NCI-H2081 treated with DMSO at 0.1 percent for 48 hours (cell line): ENCODE measurements at places on chromosomes 1 and 21.

GRCh38 chr1:221716713-221717484, 25.0 kb downstream of the DUSP10 start:
- no peak for DNase-seq

DNA sequence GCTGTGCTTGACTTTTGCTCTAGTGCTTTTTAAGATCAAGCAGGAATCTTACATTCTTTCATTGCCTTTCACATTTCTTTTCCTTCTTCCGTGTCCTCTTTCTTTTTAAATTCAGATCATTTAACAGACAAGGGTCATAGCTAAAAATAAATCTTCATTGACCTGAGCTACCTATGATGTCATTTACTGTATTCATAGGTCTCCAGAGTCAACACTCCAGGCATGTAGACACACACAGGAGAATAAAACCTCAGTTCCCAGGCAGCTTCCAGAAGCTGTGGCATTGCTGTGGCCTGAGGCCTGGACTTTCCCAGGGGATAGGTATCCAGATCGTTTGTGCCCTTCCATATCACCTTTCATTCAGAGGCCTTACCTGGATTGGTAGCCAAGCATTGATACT, 38.5 kb upstream of the ENAH start:
- no peak for DNase-seq

DNA sequence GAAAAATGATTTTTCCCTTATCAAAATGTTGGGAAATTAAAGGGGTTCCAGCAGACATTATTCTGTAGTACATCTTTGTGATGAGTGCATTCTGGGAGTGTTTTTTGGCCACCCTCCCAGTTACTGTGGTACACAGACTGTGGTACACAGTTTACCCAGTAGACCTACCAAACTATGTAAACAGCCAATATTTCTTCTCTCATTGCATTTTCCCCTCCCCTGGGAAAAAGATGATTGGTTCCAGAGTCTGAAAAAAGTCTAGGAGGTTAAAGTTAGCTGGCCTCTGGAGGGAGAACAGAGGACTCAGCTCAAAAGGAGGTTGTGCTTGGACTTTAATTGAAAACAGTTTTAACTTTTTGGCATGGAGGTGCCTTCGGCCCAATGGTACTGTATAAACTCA, 42.5 kb downstream of the PGM1 start:
- no peak for DNase-seq

DNA sequence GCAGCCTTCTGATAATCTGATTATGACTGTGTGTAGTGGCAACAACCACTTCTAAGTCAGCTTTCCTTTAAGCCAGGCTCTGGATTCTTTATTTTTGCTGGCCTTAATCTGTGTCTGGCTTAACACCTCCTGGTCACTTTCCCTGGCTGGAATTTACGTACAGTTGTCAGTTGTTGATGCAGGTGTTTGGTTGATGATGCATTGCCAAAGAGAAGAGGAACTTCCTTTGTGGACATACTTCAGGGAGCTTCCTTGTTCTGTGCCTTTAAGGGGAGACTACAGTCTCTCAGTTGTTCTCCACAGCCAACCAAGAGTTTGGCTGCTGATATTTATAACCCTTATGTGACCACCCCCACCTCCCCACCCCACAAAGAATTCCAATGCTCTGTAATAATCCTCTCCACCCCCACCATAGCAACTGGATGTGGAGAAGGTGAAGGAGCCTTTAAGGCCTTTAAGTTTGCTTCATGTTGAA, 96.0 kb upstream of the BMP8A start:
- no peak for DNase-seq

DNA sequence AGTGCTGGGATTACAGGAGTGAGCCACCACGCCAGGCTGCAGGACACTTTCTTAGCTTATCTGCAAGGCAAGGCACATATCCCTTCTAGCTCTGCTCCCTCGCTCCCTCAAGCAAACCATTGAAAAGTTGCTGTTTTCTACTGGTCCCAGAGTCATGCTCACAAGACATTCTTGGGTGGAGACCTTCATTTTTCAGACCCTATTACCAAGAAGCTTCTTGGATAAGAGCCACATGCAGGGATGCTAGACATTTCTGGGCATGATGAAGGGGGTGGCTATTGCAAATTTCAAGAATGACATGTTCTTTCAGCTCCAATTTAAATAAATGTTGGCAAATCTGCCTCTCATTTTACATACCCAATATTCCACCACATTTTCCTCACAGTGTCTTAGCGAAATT, 33.9 kb downstream of the CAPN9 start:
- DNase-seq = no peak

GRCh38 chr1:116907351-116907750, 2.4 kb upstream of the PTGFRN start:
- DNase-seq = no peak

DNA sequence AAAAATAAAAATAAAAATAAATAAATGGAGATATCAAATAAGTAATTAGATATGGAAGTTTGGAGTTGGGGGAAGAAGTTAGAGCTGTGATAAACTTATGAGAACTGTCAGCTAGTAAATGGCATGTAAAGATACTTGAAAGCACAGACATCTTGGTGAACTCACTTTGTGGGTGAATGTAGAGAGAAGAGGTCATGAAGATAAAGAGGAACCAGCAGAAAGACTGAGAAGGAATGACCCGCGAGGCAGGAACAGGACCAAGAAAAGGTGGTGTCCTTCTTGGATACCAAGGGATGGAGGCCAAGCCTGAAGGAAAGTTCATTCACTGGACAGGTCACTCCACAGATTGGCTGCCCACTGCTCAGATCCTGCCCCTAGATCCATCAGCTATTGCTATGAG, 4.7 kb upstream of the CAPZB start:
- no peak for DNase-seq

DNA sequence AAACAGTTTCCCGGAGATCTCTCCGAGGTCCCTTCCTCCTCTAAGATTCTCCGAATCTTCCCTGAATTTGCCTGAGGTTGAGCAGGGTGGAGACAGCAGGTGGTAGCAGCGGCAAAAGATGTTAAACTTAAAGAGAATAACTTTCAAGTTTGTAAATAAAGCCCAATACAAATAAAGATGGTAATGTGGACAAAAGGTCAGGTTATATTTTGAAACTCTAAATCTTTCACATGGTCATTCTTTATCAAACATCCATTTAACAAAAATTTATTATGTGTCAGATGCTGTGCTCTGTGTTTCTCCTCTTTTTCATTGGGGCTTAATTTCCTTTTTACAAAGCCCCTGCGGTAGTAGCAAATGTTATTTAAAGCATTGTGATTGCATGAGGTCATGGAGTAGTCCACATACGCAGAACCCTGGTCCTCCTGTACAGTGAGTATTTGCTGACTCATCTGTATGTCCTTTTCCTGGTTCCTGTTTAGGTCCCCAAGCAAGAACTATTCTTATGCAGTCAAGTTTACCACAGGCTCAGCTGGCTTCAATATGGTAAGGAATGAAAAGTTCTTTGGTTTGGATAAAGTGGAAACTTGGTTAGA, 119.2 kb downstream of the ITSN1 start:
- DNase-seq = no peak

- DNase-seq = no peak
These were observed 246.7 kb downstream of the PTPRU start for GRCh38 chr1:29482991-29483390.
